A549 treated with Hydrocortisone at 1 μM for 4 hours (cell line): ENCODE measurements at places on chromosomes 7 and 10. TPM values are rescaled to one million over a fixed set of nuclear protein-coding genes. Genes with fewer than 3 reads are reported as not detected.

SLC39A12 gene
- not detected in 5 replicates for total RNA-seq

ST8SIA6 gene
- 0.06 to 0.12 TPM (median 0.06 TPM) in 4 of 5 replicates, not detected in the other for total RNA-seq

ALOX5 gene
- 0.20 to 0.62 TPM (median 0.30 TPM) in 5 replicates for total RNA-seq

MYH16 gene
- 0.24 to 0.41 TPM (median 0.35 TPM) in 5 replicates for total RNA-seq

PDE6C gene
- total RNA-seq, result not detected in 5 replicates

KLF14 gene
- total RNA-seq, result 0.03 to 0.07 TPM (median 0.05 TPM) in 4 of 5 replicates, not detected in the other

CRTAC1 gene
- total RNA-seq, result 1.0 to 1.4 TPM (median 1.3 TPM) in 5 replicates
